Melanocyte of skin (primary cell): ENCODE measurements at places on chromosomes 3 and 15. TPM values are rescaled to one million over a fixed set of nuclear protein-coding genes. Genes with fewer than 3 reads are reported as not detected.

Gene LIPH
- under 0.01 TPM in 2 replicates for total RNA-seq

Gene SYNM
- 3.0 and 5.1 TPM in 2 replicates for total RNA-seq

Gene MTMR10
- total RNA-seq = 43.3 and 58.8 TPM in 2 replicates

Gene RPSA
- total RNA-seq = 922 and 1,094 TPM in 2 replicates

Gene INSYN1
- 4.0 and 8.9 TPM in 2 replicates for total RNA-seq

Gene XCR1
- total RNA-seq = not detected in 2 replicates

Gene CCDC50
- total RNA-seq = 133 and 163 TPM in 2 replicates

Gene KBTBD13
- not detected in 2 replicates for total RNA-seq

Gene ILDR1
- not detected in 2 replicates for total RNA-seq

Gene RAMAC
- total RNA-seq = 34.2 and 41.6 TPM in 2 replicates

Gene SLC24A5
- total RNA-seq = 668 and 789 TPM in 2 replicates

Gene SERPINI1
- 1.3 and 3.9 TPM in 2 replicates for total RNA-seq
